ENCODE measurements at places on chromosomes 2 and 18.

DNA sequence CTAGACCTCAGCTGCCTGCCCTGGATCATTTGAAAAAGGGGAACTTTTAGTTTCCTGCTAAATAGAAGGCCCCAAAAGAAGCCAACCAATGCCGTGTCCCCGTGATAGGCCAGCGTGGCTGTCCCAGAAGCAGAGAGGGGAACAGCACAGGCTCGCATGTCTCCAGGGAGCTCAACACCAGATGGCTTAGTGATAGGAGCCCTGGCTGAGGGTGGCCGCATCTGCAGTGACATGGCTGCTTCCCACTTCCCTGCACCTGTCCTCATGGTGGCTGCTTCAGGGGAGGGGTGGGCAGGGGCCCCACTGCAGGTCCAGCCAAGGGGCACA lies 79.6 kb downstream of the MBP start:
- no peak for DNase-seq

DNA sequence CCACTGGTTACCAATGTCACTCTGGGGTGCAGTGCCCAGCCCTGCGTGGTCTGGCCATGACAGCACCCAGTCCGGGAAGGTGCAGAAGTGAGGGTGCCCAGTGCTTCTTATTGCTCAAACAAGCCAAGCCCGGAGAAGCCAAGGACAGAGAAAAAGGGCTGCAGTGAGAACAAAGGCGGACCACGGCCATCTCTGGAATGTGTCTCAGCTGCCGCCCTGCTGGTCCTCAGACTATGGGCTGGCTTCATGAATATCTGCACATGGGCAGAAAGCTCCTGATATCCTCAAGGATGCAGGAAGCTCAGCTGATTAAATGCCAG lies 28.7 kb downstream of the COPS9 start:
- DNase-seq: no peak

DNA sequence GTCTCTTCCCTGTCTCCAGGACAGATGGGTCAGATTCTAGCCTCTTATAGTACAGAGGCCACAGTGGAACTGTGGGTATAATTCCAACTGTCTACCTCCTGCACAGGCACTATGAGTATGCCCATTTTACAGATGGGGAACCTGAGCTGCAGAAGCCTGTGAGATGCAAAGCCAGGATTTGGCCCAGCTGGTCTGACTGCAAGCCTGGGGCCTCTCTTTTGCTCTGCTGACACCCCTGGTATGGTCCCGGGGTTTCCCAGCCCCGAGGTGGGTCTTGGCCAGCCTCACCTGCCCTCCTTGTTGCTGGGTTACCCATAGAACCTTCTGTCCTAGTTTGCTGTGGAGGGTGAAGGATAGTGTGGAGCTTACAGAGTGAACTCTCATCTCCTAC lies 9.8 kb downstream of the HS6ST1 start:
- DNase-seq: no peak

DNA sequence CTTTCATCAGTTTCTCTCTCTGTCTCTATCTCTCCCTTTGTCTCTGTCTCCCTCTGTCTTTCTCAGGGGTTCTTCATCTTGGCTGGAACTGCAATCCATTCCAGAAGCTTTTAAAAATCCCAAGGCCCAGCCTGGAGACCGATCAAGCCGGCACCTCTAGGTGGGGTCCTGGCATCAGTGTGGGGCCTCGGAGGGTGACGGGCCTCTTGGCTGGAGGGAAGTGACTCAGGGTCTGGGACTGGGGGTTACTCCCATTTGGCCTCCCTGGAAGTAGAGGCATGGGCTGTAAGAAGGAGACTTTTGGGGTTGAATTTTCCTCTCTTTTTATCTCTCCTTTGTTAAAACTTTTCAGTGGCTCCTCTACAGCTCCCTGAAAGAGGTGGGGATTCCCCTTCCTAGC lies 52.8 kb upstream of the OTOF start:
- DNase-seq: no peak

- DNase-seq: no peak
These were observed 268.6 kb upstream of the RAB6C start for GRCh38 chr2:129710670-129711495.

GRCh38 chr18:7711495-7711894 lies 144.4 kb downstream of the PTPRM start:
- no peak for DNase-seq

DNA sequence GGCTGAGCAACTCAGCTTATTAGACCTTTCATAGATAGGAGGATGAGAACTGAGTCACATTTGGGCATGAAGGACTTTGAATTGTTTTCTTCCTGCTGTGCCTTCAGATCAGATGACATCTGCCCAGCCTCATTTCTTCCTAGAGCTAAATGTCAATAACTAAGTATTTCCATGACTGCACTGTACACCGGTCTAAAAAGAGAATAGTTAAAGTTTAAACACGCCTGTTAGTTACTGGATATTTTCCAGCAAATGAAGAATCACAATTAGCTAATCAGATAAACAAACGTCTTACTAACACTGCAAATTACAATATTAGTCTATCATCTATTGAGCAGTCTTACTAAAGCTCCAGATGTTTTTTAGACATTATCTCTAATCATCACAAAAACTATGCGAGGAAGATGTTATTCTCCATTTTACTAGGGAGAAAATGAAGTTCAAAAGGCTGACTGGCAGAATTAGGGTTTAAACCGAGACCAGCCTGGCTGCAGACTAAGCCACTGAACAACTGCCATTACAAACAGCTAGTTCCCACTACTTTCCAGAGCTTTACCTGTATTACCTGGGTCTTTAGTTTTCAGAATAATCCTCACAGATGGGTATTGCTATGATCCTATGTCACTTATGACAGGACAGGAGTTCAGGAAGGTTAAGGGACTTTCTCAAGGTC lies 69.4 kb upstream of the ZNF397 start:
- no peak for DNase-seq
